Inflammatory macrophage treated with lipopolysaccharide for 4 hours (primary cell): ENCODE measurements at places on chromosomes 7 and 10.
A peak's percentile ranks its signal among the peaks of the same experiment; 100 is the strongest.

- DNase-seq, result no peak
Observed at GRCh38 chr10:110052916-110053315, 45.1 kb downstream of the ADD3 start.

- no peak for DNase-seq
Observed at GRCh38 chr7:71801976-71802375, 610.2 kb downstream of the CALN1 start.

DNA sequence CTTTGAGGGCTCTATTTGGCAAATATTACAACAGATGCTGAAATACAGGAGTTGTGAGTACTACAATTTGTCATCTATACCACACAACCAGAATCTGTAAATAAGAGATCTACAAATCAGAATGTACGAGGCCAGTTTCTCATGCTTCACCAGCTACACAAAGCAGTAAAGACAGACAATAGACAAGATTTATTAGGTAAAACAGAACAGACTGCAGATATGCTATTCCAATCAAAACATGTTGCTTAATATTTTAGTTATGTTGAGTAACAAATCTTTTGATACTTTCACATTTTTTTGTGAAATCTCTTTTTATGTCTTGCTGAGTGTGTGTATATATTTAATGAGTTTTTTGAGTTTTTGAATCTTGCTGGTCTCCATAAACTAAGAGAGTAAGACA is 109.1 kb downstream of the CHCHD3 start:
- no peak for DNase-seq

DNA sequence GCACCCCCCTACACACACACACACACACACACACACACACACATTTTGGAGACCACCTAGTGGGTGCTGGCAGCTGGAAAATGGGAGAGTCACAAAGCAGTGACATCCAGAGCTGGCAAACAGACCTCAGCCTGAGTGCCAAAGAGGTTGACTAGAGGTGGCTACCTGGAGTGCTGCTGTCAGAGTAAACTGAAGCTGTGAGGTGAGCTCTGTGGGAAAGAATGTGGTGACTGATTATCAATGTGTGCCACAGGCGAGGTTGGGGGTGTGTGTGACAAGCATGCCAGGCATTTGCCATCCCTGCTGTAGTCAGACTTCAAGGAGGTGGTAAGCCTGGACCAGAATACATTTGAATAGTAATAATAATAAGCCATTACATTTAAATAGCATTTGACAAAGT is 120.6 kb downstream of the SLIT1 start:
- DNase-seq, result no peak

DNA sequence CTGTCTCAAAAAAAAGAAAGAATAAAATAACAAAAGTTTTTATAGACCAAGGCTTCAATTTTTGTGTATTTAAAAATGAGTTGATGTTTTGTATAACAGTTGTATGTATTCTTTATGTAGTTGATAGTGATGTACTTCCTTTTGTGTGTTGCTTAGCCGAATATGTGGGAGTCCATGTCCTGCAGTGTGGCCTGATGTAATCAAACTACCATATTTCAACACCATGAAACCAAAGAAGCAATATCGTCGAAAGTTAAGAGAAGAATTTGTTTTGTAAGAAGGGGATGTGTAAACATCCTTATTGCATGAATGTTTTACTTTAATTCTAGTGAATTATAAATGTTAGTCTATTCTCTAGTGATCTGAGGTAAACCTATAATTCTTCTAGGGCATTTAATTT is 56.6 kb downstream of the MPLKIP start:
- peak; percentile 91 for DNase-seq
